NCI-H2171 treated with DMSO at 0.1 percent for 48 hours (cell line): ENCODE measurements at places on chromosomes 3 and 15.
A peak's percentile ranks its signal among the peaks of the same experiment; 100 is the strongest.

DNA sequence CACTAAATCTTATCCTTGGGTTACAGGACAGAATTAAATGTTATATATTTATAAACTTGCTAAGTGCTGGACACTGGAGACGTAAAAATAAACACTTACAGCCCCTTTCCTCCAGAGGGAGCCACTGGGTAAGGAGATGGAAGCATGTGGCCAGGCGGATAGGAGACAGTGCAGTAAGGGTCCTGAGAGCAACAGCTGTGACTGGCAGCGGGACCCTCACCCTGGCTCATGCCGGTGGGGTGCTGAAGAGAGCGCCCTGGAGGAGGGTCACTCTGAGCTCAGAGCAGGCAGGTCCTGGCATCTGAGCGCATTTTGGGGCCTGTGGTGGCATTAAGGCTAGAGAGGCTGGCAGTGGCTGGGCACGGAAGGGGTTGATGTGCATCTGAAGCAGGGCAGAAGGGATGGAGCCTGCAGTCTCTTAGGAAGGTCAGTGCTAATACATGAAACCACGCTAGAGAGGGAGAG, 16.0 kb downstream of the SEC61A1 start:
- peak; percentile 43 for DNase-seq

DNA sequence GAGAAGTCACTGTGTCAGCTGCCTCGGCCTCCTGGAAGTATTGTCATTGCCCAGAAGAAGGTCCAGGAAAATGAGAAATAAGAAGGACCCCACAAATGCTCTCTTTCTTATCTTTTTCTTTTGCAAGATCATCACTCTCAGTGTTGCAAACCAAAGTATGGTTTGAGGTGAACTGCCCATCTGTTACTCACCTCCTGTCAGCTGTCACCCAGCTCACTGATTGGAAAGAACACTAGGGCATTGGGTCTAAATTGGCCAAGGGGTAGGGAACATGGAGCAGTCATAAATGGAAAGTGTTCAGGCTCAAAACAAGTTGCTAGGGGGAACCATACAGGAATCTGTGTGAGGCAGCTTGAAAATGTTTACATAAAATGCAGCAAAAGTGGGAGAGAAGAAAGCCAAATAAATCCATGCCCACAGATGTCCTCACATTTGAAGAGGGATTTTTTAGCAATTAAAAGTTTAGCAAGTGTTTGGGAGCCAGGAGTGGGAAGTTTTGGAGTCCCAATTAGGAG, 431.2 kb upstream of the THBS1 start:
- DNase-seq, result peak; percentile 78

- no peak for DNase-seq
Observed at GRCh38 chr3:172145031-172145686, 105.8 kb downstream of the FNDC3B start.

GRCh38 chr3:169954142-169954756, 12.4 kb upstream of the SEC62 start:
- DNase-seq, result no peak

GRCh38 chr15:88877906-88878305, 17.4 kb downstream of the HAPLN3 start:
- no peak for DNase-seq

GRCh38 chr3:41740374-41740886, 221.5 kb downstream of the ULK4 start:
- DNase-seq, result peak; percentile 28

DNA sequence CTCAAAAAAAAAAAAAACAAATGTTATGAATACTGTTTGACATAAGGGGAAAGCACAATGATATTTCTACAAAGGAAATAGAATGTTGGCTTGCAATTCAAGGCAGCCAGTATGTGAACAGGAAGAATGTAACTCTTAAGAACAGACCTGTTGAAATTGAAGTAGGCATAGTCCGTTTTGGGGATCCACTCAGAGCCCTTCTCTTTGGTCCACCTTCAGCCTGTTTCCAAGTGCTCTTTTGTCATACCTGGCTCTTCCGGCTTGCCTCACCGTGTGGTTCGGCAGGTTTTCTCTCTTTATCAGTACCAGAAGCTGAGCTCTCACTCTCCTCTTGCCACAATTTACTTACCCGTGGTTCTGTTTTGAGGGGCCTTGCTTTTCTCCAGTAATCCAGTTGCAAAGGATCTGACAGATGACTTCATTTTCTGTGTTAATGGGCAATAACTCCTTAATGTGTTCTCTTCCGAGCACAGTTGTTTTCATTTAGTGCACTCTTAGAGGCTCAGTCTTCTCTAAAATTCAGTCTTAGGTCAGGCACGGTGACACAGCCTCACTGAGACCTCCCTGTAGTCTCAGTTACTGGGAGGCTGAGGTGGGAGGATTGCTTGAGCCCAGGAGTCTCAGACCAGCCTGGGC, 6.7 kb downstream of the ABHD17C start:
- DNase-seq, result no peak

DNA sequence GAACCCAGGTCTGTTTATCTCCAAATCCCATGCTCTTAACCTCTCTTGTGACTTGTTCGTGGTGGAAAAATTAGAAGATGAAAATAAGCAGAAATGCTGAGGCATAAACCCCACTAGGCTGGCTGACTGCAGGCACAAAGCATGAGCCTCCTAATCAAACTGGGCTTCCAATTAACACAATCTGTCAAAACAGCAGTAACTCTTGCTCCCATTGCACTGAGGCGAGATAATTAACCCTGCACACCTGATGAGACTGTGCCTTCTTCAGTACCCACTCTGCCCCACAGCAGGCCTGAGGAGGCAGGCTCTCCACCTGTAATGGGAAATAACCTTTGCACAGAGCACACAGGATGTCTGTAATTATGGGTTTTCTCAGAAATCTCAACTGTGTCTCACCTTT, 284.4 kb upstream of the WNT5A start:
- peak; percentile 20 for DNase-seq

GRCh38 chr3:86257955-86258641, 732.9 kb downstream of the VGLL3 start:
- no peak for DNase-seq

GRCh38 chr3:135784557-135784956, 181.0 kb upstream of the PPP2R3A start:
- no peak for DNase-seq

GRCh38 chr3:159800434-159801155, 188.0 kb upstream of the IL12A start:
- no peak for DNase-seq

DNA sequence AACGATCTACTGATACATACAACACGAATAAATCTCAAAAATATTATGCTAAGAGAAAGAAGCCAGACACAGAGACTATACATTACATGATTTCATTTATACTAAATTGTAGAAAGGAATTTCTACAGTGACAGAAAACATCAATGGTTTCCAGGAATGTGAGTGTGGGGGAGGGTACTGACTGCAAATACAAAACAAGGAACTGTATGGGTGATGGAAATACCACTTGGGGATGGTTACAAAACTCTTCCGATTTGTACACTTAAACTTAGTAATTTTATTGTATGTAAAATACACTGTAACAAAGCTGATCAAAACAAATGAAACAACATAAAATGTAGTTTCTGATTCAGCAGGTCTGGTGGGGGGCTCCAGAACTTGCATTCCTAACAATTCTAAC, 45.8 kb upstream of the IP6K2 start:
- no peak for DNase-seq

- no peak for DNase-seq
Observed at GRCh38 chr15:96593735-96594134, 263.2 kb downstream of the NR2F2 start.

DNA sequence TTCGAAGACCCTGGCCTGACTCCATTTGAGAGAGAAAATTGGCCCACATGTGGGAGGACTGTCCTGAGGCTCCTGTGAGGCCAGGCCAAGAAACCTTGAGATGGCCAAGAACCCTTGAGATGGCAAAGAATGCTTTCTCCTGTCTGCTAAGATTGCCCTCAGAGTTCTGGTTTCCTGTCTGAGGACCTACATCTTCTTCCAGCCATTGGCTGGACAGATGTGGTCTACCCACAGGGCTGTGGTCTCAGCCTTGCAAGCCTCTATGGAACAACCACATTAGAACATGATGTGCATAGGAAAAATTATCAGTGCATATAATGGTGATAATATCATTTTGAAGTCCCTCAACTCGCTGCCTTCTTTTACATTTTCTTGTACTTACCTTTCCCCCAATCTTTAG, 10.8 kb upstream of the RASA2 start:
- no peak for DNase-seq

DNA sequence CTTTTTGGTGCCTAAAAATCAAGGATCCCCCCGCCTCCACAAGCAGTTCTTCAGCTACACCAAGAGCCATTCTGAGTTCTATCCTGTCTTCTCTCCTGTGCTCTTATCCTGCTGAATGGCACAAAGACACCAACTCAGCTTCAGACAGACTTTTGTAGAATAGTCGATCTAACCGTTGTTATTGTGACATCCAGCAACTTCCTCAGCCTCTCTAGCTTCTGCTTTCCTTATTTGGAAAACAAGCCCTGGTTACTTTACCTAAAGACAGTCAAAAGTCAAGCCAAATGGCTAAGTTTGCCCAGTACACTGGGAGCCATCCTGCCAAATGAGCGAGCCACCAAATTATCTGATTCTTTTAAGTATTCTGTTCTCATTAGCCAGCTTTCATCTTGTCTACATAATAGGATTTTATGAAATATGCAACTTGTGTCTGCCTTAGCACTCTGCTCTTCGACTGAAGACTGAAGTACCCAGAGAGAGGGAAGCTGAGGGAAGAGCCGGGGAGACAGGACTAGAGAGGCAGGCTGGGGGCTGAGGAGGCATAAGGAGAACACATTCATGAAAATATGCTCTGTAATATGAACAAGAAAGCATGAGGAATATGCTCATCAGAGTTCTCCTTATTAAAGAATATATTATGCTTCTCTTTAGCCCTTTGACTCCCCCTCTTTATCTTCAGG, 35.1 kb downstream of the LYZL4 start:
- no peak for DNase-seq

- DNase-seq, result no peak
Observed at GRCh38 chr15:92681141-92681631, 25.6 kb upstream of the FAM174B start.

- DNase-seq, result peak; percentile 71
Observed at GRCh38 chr3:52428151-52429005, 16.5 kb downstream of the SEMA3G start.

GRCh38 chr15:40038275-40038637, 725 bp downstream of the SRP14 start:
- no peak for DNase-seq

- peak; percentile 69 for DNase-seq
Observed at GRCh38 chr15:94070356-94071295, 160.7 kb upstream of the MCTP2 start.

- DNase-seq, result no peak
Observed at GRCh38 chr15:80929225-80929624, 60.4 kb downstream of the MESD start.

DNA sequence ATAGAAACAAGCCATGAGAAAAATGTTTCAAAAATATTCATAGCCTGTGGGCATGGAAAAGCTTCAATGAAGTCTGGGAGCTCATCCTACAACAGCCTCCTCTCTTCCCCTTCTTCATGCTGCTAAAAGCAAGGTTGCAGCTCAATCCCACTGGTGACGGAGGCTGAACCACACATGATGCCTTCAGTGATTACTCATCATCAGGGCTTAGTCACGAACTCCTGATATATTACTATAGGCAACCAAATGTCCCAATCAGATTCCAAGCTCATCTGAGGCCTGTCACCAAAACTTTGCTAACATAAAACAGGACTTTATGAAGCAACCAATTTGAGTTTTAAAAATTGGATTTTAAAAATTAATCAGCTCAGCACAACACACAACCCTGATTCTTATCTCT, 24.0 kb upstream of the SLC24A5 start:
- no peak for DNase-seq

DNA sequence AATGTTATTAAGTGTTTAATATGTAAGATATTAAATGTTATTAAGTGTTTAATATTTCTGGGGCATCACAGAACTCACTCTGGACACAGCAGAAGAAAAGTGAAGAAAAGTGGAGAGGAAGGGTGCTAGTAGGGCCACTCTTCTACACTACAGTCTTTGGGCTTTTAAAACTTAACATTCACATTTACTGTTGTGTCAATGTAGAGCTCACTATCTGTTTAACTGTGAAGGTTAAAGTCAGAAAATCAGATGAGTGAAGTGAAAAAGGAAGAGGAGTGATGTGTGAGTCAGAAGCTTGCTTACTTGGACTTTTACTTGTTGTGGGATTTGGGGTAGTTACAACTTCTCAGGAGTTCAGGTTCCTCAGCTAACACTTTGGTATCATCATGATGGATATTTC, 145.3 kb upstream of the DNAJC19 start:
- DNase-seq, result no peak

GRCh38 chr3:127427156-127427555, 139.3 kb upstream of the PRR20G start:
- no peak for DNase-seq

DNA sequence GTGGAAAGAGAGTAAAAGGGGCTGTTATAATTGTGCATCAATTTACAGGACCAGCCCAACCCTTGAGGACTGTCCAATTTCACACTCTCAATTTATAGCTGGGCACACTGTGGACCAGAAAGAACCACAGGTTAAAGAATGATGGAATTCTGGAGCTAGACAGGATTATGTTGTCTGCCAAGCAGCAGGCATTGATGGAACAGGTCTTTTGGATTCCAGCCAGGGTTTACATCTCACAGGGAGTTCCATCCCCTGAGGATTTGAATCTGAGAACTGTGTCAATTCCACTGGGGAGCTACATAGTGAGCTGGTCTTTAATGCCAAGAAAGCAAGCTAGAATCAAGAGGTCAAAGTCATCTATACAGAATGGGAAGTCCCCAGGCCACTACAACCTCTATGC, 389.5 kb upstream of the WNT5A start:
- peak; percentile 63 for DNase-seq

- no peak for DNase-seq
Observed at GRCh38 chr3:4588466-4588865, 95.3 kb downstream of the ITPR1 start.

GRCh38 chr15:49154359-49154758, 1.0 kb downstream of the COPS2 start:
- no peak for DNase-seq

GRCh38 chr3:36459177-36459576, 78.9 kb downstream of the STAC start:
- DNase-seq, result no peak

GRCh38 chr3:11164607-11165006, 10.3 kb downstream of the HRH1 start:
- no peak for DNase-seq

GRCh38 chr3:26406636-26407035, 215.9 kb upstream of the LRRC3B start:
- DNase-seq, result no peak

DNA sequence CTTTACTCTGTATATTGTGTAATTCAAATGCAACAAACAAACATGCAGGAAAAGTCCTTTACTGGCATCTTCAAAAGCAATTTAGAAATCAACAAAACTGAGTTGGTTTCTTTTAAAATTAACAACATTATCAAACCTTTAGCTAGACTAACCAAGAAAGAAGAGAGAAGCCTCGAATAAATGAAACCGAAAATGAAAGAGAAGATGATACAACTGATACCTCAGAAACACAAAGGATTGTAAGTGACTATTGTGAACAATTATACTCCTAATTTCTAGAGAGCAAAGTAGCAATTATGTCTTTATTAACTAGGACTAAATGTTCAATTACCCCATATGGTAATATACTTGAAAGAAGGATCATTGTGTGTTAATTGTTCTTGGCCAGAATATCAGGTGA, 49.2 kb upstream of the P3H2 start:
- DNase-seq, result no peak
